ENCODE measurements at places on chromosomes 2 and 18.
A peak's percentile ranks its signal among the peaks of the same experiment; 100 is the strongest.

- peak; percentile 13 for DNase-seq
Observed at GRCh38 chr2:100178085-100178788, 35.8 kb upstream of the AFF3 start.

GRCh38 chr2:27320958-27321543 is 1.8 kb downstream of the MPV17 start:
- DNase-seq, result peak; percentile 97

DNA sequence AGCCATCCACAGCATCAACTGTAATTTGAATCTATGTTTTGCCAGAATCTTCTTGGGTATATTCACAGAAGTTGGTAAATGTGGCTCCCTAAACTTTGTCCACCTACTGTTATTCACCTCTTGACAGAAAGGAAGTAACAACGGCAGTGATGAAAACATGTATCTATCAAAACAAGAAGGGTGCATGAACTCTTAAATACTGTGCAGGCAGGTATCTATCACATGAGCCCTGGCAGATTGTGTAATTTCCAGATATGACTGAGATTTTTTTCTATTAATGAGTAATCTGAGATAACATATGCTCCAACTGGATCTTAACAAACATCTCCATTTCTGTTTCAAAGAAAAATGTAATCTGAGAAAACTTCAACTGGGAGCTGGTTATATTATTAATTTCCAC is 36.6 kb downstream of the SFT2D3 start:
- no peak for DNase-seq

DNA sequence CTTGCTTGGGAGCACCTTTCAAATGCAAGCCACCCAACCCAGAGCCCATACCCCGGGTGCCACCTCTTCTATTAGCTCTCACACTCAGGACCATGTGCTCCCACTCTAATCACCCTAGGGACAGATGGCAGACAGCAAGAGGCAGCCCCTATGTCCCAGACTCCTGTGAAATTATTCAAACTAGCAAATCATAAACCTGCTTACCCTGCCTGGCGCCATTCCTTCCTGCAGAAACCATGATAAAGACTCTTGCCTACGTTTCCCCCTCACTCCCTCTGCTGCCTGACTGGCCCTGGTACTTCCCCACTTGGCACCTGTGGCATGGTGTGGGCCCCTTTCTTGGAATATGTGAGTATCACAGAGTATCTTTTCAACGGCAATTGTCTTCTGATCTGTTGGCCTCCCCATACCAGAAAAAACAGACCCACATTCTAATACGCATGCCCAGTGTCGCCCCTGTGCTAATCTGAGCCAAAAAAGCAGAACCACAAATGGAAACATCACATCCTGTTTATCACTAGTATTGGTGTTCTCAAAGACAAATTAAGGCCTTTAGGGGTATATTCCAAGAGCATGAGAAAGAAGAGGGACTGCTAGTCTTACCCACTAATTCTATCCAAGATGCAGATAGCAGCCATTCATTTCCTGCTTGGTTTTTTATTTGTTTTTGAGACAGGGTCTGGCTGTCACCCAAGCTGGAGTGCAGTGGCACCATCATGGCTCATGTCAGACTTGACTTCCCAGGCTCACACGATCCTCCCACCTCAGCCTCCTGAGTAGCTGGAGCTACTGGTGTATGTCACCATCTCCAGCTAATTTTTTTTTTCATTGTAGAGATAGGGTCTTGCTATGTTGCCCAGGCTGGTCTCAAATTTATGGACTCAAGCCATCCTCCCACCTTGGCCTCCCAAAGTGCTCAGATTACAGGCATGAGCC is 44.1 kb upstream of the TTC39C start:
- DNase-seq, result no peak

DNA sequence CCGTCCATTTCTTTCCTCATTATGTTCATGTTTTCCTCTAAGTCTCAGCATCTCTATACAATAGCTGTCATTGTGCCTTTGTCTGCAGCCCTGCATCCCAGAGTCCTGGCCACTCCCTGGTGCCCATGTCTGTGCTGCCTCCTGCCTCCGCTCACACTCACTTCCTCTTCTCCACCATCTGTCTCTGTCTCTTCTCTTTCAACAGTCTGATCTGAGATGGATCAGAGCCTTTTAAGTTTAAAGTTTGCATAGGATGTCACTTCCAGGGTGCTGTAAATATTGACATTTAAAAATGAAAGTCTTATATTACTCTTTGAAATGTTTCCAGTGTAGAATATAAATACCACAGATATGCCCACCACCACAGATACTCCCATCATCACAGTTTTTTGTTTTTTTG is 42.7 kb downstream of the UBE2F start:
- DNase-seq, result no peak

DNA sequence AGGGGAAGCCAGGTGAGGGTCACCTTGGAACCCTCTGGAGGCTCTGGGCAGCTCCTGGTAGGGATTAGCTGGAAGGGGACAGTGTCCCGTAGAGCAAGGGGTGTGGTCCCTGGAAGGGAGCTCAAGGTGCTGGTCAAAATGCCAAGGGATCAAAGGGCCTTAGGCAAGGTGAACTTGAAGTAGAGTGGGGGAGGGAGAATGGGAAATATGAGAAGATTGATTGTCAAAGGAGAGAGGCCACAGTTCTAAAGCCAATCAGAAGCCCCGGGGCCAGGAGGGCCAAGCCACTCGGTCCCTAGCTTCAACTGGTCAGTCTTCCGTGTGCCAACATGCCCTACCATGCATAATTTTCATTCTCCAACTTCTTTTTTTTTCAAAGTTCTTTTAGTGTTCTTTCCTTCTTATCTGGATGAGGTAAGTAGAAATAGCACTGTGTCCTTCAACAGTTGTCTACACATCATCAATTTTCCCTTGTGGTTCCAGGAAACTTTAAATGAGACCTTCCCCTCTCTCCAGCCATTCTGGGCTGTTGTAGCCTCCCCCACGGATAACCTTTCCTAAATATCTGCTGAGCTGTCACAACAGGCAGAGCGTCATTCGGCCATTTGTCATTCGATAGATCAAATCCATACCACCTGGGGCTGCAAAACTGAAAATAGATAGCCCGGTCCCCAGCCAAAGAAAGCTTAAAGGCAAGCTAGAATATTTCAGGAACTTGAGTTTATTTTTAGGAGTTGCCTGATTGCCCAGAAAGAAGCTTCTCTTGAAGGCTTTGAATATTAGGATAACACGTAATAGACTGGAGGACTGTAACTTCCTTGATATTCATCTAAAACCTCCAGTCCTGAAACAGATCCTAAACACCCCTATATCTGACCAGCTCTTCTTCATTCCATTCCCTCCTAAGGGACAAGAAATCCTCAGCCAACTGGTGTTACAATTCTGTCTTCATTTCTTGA is 83.3 kb downstream of the ALPK2 start:
- DNase-seq, result no peak

GRCh38 chr2:126244937-126245336 is 411.0 kb upstream of the GYPC start:
- DNase-seq, result no peak

- DNase-seq, result no peak
Observed at GRCh38 chr2:75600461-75601011, 39.8 kb upstream of the EVA1A start.

GRCh38 chr2:67389788-67390187 is 7.3 kb upstream of the ETAA1 start:
- no peak for DNase-seq

- no peak for DNase-seq
Observed at GRCh38 chr2:96891591-96892333, 21.9 kb upstream of the SEMA4C start.

DNA sequence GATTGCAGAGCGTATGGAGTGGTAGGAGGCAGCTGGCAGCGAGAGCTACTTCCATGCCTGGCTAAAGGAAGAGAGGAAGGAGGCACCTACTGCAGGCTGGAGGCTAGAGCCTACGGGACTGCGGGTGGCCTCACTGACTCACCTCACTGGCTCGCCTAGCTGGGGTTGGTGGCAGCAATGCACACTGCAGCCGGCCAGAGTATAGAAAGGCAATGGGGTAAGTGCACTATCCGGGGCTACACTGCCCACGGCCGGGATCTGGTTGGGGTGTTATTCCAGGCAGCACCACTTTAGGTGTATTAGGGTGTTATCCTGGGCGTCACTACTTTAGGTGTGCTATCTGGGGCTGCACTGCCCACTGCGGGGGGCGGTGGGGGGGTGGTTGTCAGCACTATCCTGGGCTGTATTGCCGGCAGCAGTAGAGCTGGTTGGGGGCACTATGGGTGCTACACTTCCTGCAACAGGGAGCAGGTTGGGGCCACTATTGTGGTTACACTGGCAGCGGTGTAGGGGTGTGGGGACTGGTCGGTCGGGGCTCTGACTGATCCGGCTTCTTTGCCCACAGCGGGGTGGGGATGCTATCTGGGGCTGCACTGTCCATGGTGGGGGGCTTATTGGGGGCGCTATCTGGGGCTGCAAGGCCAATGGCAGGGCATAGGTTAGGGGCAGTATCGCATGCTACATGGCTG is 33.3 kb upstream of the ANKRD62 start:
- no peak for DNase-seq

GRCh38 chr2:1370461-1370860 is 42.8 kb upstream of the TPO start:
- no peak for DNase-seq

GRCh38 chr2:157043786-157044185 is 213.7 kb upstream of the GALNT5 start:
- no peak for DNase-seq

DNA sequence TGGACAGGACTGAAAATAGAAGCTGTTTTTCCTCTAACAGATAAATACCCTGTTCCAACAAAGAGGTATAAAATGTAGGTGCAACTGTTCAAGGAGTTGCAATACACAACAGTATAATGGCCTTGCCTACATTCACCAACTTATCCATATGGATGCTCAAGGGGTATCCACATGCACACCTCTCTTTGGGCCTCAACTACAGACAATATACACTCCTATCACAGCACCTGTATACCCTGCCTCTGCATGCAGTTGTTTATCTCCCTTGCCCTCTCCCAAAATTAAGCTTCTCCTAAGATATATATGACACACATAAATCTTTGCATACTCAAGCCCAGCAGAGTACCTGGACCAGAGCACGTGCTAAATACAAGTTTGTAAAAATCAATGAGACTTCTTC is 37.3 kb downstream of the DARS1 start:
- no peak for DNase-seq

- no peak for DNase-seq
Observed at GRCh38 chr2:25297738-25298137, 44.0 kb downstream of the DNMT3A start.

- no peak for DNase-seq
Observed at GRCh38 chr2:235549735-235550377, 56.0 kb downstream of the AGAP1 start.

DNA sequence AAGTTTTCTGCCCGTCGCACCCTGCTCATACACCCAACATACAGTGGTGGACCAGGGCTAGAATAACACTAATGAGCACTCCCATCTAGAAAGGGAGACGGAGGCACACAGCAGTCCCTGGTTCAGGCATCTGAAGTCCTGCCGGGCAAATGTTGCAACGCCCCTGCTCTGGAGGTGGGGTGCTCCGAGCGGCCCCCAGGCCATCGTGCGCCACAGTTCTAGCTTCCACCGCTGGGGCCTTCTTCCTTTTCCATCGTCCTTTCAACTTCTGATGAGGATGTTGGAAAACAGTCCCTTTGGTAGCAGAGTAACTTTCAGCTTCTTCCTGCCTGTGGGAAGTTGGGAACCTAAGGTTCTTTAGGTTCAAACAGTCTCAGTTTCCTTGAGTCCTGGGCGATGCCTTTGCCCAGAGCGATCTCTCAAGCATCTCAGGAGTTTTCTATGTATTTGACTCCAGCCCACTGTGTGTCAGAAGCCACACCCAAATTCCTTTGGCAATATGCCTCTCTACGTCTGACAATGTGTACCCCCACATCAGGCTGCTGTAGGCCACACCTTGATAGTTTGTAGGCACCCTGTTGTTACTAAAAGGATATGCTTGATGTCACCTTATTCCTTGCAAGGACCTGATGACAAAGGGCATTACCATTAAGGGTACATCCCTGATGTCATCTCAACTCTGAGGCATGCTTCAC is 258.8 kb downstream of the GLI2 start:
- DNase-seq, result no peak

- no peak for DNase-seq
Observed at GRCh38 chr2:223414646-223415045, 187.5 kb downstream of the SCG2 start.

- no peak for DNase-seq
Observed at GRCh38 chr2:180873219-180873618, 107.2 kb upstream of the UBE2E3 start.

DNA sequence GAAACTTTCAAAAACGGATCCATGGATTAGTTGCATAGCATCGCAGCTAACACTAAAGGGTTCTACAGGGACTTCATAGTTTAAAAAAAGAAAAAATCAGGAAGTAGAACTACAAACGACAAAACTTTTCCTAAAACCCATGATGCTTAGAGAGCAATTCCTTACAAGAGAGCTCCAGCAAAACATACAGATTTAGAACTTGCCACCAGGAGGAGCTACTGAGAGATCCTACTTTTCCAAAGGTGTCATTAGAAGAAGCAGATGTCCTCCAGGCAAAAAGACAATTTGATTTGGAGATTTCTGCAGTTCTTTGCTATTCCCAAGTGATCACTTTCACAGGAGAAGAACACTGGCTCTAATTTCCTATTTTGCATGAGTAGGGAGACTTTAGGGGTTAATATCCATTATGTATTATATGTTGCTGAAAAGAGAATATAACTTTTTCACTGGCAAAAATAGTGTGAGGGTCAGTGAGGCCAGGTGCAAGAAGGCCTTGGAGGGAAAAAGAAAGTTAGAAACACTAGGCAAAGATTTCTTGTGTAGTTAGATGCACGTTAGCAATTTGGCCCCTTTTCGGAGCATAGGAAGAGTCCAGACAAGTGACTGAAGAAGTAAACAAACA is 436.2 kb downstream of the SUCLG1 start:
- DNase-seq, result peak; percentile 42

- DNase-seq, result no peak
Observed at GRCh38 chr2:16931441-16931840, 265.8 kb upstream of the CYRIA start.

DNA sequence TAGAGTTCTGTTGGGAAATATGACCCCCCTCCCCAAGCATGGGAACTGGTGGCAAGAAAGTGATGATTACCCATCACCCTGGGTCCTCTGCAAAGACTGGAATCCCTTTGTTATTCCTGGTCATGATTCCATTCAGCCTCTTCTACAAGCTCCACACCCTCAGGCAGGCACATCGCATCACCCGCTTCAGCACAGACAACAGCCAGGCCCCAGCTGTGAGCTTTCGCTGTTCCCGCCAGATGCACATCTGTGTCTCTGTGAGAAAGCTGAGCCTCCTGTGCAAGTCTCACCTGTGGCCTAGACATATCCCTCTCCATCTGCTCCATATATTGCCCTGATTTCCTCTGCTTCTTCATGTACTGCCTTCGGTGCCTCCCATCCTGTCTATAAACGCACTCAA is 368.0 kb upstream of the RAB6C start:
- no peak for DNase-seq

Data from kidney glomerular epithelial cell (primary cell).